ENCODE measurements at places on chromosomes 2 and 18. TPM values are rescaled to one million over a fixed set of nuclear protein-coding genes. Genes with fewer than 3 reads are reported as not detected.

DNA sequence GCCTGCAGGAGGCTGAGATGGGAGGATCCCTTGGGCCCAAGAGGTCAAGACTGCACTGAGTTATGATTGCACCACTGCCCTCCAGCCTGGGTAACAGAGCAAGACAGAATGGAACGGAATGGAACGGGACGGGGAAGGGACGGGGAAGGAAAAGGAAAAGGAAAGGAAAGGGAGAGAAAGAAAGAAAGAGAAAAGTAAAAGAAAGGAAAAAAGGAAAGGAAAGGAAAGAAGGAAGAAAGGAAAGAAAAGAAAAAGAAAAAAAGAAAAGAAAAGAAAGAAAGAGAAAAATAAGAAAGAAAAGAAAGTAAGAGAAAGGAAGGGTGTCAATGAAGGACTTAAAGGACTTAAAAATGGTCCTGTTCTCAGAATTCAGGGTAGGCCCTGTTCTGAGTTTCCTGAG, 4.3 kb upstream of the SPOPL start:
- no peaks in the 10 kb centered on the region for H3K36me3 ChIP-seq
- no peak overlapping the region for H3K4me3 ChIP-seq
- H3K27me3 ChIP-seq, result no peaks in the 10 kb centered on the region
- no peak for DNase-seq
- peaks cover 15% of the 10 kb centered on the region for H3K4me1 ChIP-seq

GRCh38 chr18:39805218-39805617, 2149.8 kb upstream of the PIK3C3 start:
- no peaks in the 10 kb centered on the region for H3K27me3 ChIP-seq
- no peak overlapping the region for H3K27ac ChIP-seq
- peaks cover 2% of the 10 kb centered on the region for H3K36me3 ChIP-seq
- no peak overlapping the region for H3K4me3 ChIP-seq

DNA sequence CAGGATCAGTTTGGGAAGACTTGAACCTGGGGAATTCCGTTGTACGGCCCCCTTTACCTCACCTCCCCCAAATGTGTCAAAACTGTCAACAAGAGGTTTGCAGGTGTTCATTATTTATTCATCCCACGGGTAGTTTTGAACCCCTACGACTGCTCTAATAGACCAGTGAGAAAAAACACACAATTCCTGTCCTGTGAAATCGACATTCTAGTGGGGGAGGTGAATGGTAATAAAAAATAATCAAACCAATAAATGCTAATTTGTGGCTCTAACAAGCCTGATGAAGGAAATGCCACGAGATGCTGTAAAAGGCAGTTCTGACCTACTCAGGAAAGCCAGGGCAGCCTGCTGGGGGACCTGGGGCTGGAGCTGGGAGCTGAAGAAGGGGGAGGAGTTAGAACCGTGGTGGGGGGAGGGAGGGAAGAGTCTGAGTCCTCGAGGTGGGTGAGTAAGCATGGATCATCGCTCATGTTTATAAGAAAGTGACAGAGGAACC, 463 bp upstream of the DNAJB2 start:
- H3K27me3 ChIP-seq, result peaks cover 20% of the 10 kb centered on the region
- H3K27ac ChIP-seq, result peak overlapping the region; percentile 92
- DNase-seq, result no peak
- peaks cover 27% of the 10 kb centered on the region for H3K4me1 ChIP-seq

DNA sequence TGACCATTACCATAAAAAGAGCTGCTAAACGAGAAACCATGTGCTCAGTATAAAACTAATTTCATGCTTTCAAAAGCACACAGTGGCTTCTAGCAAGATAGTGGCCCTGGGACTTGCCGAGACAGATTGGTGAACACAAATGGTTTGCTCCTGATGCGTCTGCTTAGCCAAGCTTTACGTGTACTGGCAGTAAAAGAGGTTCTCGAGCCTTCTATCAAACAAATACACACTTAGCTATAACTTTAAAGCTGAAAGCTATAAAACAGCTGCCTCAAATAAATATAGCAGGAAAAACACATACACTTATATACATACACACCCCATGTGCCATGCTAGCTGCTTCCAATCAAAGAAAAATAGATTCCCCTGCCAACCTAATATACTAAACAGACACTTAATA, 117.0 kb downstream of the ZNF385B start:
- H3K4me1 ChIP-seq, result no peaks in the 10 kb centered on the region
- no peak for DNase-seq
- no peak overlapping the region for H3K27ac ChIP-seq
- no peak overlapping the region for H3K4me3 ChIP-seq

DNA sequence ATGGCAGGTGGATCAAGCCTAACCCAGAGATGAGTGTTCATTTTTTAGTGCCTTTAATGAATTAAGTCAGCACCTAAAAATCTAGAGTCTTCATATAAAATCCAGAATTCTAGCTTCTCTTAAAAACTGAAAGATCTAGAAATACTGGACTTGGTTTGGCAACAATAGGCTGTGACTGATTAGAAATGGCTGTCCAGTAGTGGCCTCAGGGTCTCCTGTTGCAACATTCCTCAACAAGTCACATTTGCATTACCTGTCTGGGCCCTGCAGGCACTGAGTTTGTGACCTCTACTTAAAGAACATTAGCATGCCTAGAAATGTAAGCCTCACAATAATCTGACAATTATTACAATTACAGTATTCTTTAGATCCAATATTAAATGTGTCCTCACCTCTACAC, 33.1 kb downstream of the MBD2 start:
- no peak overlapping the region for H3K27ac ChIP-seq
- no peaks in the 10 kb centered on the region for H3K36me3 ChIP-seq
- DNase-seq, result no peak
- H3K4me3 ChIP-seq, result no peak overlapping the region

GRCh38 chr18:421247-422155, 79.0 kb downstream of the COLEC12 start:
- H3K27ac ChIP-seq, result no peak overlapping the region
- H3K27me3 ChIP-seq, result no peaks in the 10 kb centered on the region
- DNase-seq, result no peak
- no peak overlapping the region for H3K4me3 ChIP-seq
- H3K4me1 ChIP-seq, result peaks cover 6% of the 10 kb centered on the region

The PID1 gene
- 0.91 TPM for total RNA-seq

Data from neural crest cell (in vitro differentiated cells).